Stimulated activated CD4-positive, alpha-beta T cell treated with anti-CD3 and anti-CD28 coated beads, Interleukin-2, amount 100 ng/mL, for 48 hours (primary cell): ENCODE measurements at places on chromosomes 2 and 18.

GRCh38 chr18:3653851-3654441, 204.0 kb downstream of the TGIF1 start:
- no peak for DNase-seq

GRCh38 chr2:2010251-2010650, 265.9 kb upstream of the PXDN start:
- no peak for DNase-seq

DNA sequence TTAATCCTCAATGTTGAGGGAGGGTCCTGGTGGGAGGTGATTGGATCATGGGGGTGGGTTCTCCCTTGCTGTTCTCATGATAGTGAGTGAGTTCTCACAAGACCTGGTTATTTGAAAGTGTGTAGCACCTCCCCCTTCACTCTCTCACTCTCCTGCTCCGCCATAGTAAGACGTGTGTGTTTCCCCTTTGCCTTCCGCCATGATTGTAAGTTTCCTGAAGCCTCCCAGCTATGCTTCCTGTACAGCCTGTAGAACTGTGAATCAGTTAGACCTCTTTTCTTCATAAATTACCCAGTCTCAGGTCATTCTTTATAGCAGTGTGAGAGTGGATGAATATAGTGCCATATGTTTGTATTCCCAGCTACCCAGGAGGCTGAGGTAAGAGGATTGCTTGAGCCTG, 9.6 kb downstream of the IL1B start:
- no peak for DNase-seq

- no peak for DNase-seq
Observed at GRCh38 chr2:8317418-8317817, 364.4 kb upstream of the ID2 start.

DNA sequence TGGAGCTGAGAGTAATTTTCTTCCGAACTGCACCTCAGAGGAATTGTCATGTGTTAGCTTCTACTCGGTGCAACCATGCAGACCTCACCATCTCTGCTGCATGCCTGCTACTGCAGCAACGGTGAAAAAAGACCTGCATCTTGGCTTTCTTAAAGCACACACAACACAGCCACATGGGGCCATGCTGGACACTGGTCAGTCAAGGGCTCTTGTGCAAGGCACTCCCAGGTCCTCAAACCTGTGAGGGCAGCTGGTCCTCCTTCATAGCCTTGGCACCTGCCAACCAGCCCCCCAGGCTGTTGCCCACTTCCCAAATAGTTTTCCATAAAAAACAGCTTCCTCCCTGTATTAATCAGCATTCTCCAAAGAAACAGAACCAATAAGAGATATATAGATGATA, 113.5 kb upstream of the TEX51 start:
- DNase-seq = no peak

DNA sequence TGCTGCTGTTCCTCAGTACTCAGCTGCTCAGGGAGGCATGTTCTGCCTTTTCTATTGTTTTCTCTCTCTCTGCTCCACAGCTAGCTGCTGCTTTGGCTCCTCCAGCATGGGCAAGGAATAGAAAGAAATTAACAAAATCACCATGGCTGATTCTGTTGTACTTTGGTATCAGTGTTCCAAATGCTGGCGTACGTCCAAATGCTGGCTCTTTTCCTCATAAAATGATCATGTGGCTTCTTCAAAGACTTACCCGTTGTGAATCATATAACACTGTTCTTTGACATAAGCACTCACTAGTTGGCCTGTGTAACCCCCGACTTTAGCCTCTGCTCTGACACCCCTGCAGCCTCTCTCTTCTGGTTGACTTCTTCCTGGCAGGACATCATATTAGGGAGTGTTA, 547.6 kb downstream of the CPS1 start:
- no peak for DNase-seq

GRCh38 chr2:200025717-200026116, 70.3 kb downstream of the MAIP1 start:
- DNase-seq = no peak

- DNase-seq = no peak
Observed at GRCh38 chr2:76193089-76193488, 482.4 kb upstream of the GCFC2 start.

DNA sequence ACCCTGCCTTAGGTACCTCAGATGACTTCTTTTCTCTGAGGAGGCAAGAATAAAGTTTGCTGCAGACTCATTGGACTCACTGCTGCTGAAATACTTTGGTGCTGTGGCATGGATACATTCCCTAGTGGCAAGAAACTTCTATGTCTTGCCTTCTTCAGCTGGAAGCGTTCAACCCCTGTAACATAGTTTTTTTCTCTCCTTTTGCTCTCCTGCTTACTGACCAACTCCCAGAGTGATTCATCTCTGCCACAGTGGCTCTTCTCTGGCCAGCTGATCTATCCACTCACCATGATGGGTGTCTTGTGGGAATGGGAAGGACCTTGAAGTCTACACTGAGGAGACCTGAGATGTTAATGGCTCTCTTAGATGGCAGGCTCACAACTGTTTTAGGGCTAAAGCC, 309.3 kb upstream of the LRRTM4 start:
- DNase-seq = no peak

- no peak for DNase-seq
Observed at GRCh38 chr2:144516411-144516980, 3.4 kb downstream of the ZEB2 start.

DNA sequence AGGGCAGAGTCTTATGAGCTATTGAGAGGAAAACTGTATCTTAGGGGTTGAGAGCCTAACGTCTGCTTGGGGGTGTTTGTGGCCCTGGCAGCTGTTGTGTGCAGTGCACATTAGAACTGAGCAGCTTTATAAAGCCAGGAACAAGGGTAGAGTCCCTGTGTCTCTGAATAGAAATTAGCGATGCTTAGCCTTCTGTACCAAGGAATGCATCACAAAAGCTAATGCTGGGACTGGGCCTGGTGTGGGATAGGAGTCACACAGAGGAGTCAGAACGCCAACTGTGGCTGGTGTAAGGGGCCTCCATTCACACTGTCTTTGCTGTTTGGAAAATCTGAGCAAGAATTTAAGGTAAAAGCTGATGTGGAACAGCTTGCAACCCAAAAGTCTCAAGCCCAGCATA, 283.2 kb downstream of the SOX11 start:
- no peak for DNase-seq

- DNase-seq = no peak
Observed at GRCh38 chr18:46080156-46080555, 8.1 kb upstream of the PSTPIP2 start.
